Amniotic stem cell (primary cell): ENCODE measurements at places on chromosomes 4 and X.

DNA sequence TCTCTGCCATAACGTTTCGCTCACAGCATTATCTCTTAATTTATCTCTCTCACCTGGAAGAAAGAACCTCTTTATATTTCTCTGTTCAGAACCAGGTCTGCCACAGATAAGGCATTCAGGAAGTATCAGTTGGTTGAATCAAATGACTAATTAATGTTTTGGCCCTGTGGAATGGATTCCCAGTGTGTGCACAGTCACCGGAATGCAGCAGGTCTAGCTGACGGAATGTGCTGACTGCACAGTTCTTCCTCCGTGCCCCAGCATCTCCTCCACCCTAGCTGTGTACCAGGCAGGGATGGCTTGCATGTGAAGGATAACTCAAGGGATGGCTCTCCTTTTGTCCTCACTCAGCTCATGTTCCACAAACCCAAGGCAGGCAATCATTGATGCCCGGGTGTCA lies 141.8 kb upstream of the MSX1 start:
- no peak for DNase-seq

- DNase-seq: no peak
Measured at GRCh38 chrX:40952855-40953254, 132.4 kb upstream of the USP9X start.

DNA sequence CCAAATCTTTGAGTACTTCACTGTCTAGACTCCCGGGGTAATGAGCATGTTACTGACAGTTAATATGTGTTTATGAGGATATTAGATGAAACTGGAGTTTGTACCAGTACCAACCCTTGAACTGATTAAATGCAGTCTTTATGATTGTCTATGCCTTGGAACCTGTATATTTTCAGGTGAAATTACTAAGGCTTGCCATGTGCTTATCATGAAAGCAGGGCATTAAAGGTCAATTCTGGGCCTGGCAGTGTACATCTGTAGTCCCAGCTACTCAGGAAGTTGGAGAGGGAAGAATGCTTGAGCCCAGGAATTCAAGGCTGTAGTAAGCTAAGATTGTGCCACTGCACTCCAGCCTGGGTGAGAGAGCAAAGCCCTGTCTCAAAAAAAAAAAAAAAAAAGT lies 27.6 kb downstream of the PHEX start:
- no peak for DNase-seq

GRCh38 chr4:15466596-15466995 lies 3.1 kb upstream of the CC2D2A start:
- no peak for DNase-seq

- DNase-seq: no peak
Measured at GRCh38 chrX:149757206-149758067, 16.4 kb upstream of the HSFX1 start.

GRCh38 chr4:1345903-1346780 lies 866 bp upstream of the UVSSA start:
- DNase-seq: no peak

- no peak for DNase-seq
Measured at GRCh38 chrX:49995107-49995731, 72.8 kb downstream of the CLCN5 start.

- DNase-seq: no peak
Measured at GRCh38 chr4:21290562-21290961, 590.3 kb downstream of the PACRGL start.

- no peak for DNase-seq
Measured at GRCh38 chrX:111309083-111309482, 38.8 kb upstream of the CAPN6 start.

DNA sequence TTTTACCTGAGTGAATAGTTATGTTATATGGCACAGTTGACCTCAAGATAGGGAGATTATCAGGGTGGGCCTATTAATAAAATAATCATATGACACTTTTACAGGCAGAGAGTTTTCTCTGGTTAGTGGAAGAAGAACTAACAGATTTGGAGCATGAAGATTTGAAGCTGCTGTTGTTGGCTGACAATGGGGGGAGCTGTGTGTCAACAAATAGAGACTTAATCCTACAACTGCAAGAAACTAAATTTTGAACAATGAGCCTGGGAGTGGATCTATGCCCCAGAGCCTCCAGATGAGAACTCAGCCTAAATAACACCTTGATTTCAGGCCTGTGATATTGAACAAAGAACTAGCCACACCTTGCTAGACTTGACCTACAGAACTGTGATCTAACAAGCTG lies 7.2 kb upstream of the CCSER1 start:
- no peak for DNase-seq

DNA sequence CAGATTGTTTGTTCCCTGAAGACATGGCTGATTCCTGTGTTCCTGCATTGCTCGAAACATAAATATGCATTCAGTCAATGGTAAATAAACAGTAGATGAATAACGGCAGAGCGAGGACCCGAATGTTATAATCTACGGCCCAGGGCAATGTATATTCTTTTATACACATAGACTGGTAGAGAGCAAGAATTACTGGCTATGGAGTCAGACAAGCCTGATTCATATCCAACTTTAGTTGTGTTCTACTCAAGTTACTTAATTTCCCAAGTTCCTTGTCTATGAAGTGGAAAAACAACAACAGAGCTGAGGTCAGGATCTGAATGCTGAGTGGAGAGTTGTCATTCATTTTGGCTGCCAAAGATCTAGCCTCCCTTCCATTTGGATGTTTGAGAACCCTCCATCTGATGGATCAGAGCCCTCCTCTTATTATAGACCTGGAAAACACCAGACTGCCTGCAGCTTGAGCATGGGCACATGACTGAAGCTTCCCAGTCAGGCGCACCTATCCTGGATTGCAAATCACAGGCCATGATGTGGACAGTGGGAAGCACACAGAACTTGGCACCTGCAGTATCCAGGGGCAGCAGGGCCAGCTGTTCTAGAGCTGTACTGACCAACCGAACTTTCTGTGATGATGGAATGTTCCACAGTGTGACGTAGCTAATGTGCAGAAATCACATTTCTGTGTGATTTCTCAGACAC lies 80.1 kb downstream of the FAM184B start:
- no peak for DNase-seq

- DNase-seq: no peak
Measured at GRCh38 chrX:152810403-152810802, 20.2 kb downstream of the CETN2 start.

- DNase-seq: no peak
Measured at GRCh38 chr4:97477974-97478373, 665.3 kb downstream of the STPG2 start.

DNA sequence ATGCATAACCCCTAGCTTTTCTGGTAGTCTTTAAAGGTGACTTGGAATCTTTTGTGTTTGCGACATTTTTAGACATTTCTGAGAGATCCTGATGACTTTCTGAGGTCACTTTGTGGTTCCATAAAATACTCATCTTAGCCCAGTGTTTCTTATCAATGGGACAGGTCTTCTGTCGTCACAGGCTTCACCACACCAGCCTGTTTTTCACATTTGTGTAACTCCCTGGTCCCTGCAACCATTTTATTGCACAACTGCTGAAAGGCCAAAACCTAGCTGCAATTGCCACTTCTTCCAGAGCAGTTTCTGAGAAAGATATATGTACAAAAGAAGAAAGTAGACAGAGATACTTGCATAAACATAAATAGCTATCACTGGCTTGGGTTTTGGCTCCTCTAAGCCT lies 120.9 kb downstream of the IL15 start:
- DNase-seq: no peak

DNA sequence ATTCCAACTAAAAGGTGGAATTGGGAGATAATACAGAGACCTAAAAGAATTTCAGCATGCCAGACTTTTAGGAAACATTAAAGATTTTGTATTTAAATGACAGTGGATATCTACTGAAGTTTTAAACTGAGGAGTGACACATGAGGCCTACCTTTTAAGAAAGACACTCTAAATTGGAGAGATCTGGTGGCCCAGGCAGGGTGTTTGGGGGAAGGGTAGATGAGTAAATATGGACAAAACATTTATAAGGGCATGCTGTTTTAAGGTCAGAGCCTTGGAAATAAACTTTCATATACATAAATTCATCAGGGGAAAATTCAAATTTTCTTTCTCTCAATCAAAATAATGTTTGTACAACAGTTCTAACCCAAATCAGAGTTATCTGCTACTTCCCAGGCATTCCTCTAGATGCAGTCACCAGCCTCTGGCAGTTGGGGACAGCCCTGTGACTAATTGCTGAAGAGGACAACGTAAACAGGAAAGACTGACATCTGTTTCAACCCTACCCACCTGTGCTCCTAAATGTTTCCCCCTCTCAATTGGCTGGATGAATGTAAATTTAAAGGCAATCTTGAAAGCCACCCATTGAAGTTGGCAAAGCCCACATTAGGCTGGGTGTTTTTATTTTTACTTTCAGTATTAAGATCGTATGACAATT lies 1646.9 kb upstream of the ADGRL3 start:
- DNase-seq: no peak

GRCh38 chrX:49247916-49248811 lies 12.9 kb downstream of the CCDC22 start:
- no peak for DNase-seq

GRCh38 chrX:84735025-84735424 lies 232.8 kb upstream of the HDX start:
- DNase-seq: no peak

GRCh38 chr4:104490096-104490769 lies 4.5 kb downstream of the CXXC4 start:
- no peak for DNase-seq

DNA sequence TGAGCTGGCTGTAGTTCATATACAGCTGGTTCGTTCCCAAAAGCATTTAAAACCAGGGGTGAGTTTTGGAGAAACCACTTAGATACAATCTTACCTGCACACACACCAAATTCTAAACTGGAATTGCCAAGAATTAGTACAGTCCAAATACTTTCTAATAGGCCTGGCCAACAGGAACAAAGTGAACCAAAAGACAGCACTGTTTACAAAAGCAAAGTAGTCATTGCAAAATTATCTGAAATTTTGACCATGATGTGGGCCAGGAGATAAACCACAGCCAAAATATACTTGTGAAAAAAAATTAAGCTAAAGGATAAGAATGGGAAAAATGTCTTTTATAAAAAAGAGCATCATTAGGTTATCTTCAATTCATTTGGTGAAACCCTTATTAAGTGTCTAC lies 37.9 kb upstream of the NAP1L5 start:
- no peak for DNase-seq

GRCh38 chr4:128320656-128321055 lies 33.0 kb upstream of the PGRMC2 start:
- no peak for DNase-seq

GRCh38 chrX:65696613-65697012 lies 29.2 kb downstream of the MSN start:
- no peak for DNase-seq

GRCh38 chr4:176508780-176509331 lies 189.1 kb downstream of the SPCS3 start:
- DNase-seq: no peak

DNA sequence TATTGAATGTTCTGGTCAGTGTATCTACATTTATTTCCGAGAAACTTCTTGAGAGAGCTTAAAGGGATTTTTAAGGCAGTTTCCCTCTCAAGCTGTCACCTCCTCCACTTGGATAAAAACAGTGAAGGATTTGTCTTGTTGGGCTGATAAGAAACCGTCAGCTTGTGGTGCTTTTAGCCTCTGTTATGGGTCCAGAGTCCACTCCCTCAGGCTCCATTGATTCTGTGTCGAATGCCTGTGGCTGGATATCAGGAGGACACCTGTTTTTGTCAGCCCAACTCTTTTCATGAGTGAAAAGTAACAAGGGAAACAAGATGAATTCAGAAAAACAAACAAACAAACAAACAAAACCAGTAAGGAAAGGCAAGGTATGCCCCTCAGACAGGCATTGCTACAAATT lies 12.4 kb downstream of the CLCN4 start:
- no peak for DNase-seq

DNA sequence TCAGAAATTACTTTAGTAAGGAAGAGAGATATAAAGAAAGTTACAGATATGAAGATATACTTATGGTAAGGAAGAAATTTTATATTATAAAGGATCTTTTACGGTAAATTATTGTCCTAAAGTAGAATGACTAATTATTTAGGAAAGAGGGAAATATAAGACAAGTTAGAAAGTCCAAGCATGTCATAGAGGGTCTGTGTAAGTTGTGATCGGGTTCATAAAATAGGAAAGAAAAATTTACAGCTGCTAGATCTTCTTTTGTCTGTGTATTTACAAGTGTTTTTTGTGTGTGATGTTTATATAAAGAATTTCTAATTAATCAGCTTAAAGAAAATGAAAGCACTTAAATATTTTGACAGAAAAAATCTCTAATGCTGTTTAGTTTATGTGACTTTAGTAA lies 1054.9 kb upstream of the DIAPH2 start:
- DNase-seq: no peak
